Amniotic epithelial cell (primary cell): ENCODE measurements at places on chromosomes 6 and 20.
A peak's percentile ranks its signal among the peaks of the same experiment; 100 is the strongest.

DNA sequence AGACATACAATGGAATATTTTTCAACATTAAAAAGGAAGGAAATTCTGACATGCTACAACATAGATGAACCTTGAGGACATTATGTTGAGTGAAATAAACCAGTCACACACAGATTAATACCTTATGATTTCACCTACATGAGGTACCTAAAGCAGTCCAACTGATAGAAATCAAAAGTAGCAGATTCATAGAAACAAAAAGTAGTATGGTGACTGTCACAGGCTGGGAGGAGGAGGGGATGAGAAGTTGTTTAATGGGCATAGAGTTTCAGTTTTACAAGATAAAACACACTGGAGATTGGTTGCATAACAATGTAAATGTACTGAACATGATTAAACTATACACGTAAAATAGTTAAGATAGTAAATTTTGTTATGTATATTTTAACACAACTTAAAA, 48.5 kb upstream of the OLIG3 start:
- no peak for DNase-seq

GRCh38 chr20:57947421-57948179, 237.8 kb upstream of the PMEPA1 start:
- DNase-seq: no peak

- DNase-seq: peak; percentile 27
These were observed 304.1 kb downstream of the RFPL4B start for GRCh38 chr6:112651239-112651638.

GRCh38 chr6:164011321-164011720, 596.8 kb downstream of the QKI start:
- no peak for DNase-seq

DNA sequence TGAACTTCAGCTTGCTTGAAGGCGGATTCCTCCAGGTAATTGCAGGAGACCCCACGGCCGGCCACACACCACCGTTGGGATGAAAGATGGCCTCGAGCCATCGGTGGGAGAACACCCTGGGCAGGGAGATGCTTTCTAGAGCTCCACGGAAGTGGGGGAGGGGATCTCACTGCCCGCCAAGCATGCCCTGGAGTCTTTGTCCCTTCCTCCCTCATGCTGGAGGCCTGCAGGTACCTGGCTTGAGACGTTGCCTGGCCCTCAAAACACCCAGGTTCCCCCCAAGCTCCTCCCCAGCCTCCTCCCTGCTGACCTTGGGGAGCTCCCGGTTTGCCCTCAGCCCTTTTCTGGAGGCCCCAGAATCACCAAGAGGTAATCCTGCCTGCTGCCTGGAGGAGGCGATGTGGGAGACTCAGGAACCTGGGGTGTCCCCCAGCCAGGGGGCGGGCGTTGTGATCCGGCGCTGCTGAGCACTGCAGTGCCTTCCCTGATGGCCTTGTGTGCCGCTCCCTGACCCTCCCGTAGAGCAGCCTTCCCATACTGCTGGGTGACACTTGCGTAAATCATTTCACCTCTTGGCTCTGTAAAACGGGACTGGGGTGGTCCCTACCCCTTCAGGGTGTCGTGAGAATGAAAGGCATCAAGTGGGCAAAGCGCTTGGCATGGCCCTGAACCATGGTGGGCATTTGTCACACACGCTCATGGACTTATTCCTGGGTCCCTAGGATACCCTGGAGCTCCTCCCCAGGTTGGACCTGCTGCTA, 91.4 kb downstream of the CEBPB start:
- no peak for DNase-seq

- DNase-seq: no peak
These were observed 506.4 kb upstream of the JAG1 start for GRCh38 chr20:11180186-11180585.

DNA sequence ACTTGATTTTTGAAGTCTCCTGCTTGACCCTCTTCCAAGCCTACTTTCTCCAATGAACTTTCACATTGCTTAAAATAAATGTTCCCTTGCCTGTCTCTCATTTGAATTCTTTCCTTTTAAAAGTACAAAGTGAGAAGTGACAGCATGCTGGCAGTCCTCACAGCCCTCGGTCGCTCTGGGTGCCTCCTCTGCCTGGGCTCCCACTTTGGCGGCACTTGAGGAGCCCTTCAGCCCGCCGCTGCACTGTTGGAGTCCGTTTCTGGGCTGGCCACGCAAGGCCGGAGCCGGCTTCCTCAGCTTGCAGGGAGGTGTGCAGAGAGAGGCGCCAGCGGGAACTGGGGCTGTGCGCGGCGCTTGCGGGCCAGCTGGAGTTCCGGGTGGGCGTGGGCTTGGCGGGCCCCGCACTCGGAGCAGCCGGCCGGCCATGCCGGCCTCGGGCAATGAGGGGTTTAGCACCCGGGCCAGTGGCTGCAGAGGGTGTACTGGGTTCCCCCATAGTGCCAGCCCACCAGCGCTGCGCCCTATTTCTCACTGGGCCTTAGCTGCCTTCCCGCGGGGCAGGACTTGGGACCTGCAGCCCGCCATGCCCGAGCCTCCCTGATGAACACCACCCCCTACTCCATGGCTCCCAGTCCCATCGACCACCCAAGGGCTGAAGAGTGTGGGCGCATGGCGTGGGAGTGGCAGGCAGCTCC, 31.9 kb downstream of the SERPINB6 start:
- no peak for DNase-seq

DNA sequence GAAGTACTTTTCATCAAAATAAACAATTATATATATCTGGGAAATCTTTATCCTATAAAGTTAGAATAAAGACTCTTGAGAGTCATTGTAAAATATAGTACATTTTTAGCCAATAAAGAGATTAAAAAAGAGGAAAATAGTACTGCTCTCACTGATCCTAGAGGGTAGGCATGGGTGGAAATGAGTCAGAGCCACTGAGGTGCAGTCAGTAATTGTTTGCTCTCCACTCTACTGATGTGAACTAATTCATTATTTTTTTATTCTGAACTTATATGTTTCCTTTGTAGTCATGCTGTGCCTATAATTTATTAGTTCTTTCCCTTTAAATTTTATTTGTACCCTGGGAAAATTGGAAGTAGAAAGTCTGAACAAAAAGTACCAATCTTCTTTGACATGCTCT, 1359.4 kb upstream of the GJE1 start:
- DNase-seq: no peak

GRCh38 chr6:99522531-99522930, 7.3 kb upstream of the USP45 start:
- DNase-seq: peak; percentile 90

- DNase-seq: no peak
These were observed 204.0 kb upstream of the MOCS1 start for GRCh38 chr6:40138273-40138720.

DNA sequence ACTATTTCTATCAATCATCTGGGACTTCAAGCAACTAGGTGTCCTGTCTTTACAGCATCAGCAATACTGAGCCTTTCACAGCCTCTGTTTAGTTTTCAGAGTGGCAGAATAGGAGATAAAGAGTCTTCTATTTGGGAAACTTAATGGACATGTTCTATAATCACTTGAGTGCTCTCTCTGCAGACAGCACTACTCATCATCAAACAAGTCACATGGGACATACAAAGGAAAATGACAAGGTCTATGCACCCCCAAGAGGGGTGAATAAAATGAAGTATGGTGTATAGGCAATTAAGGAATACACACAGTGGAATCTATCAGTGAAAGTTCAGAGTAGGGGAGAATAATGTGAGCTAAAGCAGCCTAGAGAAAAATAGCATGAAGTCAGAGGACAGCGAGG, 237.8 kb upstream of the THEMIS start:
- no peak for DNase-seq

- no peak for DNase-seq
These were observed 101.9 kb downstream of the LRFN2 start for GRCh38 chr6:40485300-40485699.

- no peak for DNase-seq
These were observed 437.6 kb upstream of the RNF217 start for GRCh38 chr6:124524491-124525200.

- DNase-seq: no peak
These were observed 4.1 kb downstream of the HLA-B start for GRCh38 chr6:31352683-31353383.

GRCh38 chr6:5950361-5950785, 56.4 kb downstream of the NRN1 start:
- DNase-seq: no peak

DNA sequence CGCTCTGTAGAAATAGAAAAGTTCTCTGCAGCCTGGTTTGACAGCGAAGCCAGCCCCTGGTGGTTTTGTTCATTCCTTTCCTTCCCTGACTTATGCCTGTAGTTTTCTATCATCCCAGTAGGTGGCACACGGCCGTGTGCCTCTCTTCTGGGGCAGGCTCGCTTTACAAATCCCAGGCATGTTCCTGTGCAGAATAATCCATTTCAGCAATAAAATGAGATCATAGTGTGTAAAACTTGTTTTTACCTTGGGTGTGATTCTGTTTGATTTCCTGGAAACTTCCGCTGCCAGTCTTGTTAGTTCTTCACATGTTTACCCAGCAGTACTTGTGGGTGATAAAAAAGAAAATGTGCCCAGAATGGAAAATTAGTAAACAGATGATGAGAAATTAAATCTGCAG, 7.4 kb upstream of the INSM1 start:
- peak; percentile 45 for DNase-seq

- no peak for DNase-seq
These were observed 149.4 kb upstream of the NOX3 start for GRCh38 chr6:155604991-155605390.

DNA sequence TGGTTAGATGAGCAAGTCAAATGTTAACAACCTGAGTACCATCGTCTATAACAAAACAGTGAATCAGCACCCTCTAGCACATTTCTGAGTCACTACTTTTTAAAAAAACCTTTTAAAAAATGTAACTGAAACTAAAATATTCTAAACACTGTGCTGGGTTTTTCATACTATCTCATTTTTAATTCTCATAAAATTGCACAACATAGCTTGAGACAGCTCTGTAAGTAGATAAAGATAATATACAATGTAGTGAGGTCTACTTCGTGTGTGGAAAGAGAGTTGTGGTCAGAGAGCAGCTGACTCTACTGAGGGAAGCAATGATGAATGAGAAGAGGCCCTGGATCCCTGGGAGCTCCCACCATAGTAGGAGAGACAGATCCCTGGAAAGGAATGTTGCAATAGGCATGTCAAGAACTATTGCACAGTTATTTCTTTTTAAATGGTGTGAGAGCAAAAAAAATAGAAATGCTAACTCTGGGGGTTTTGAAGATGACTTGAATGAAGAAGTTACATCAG, 13.6 kb upstream of the CALHM6 start:
- peak; percentile 100 for DNase-seq

- peak; percentile 85 for DNase-seq
These were observed 2.4 kb downstream of the LRRN4 start for GRCh38 chr20:6051505-6051904.

GRCh38 chr20:33796907-33797544, 14.1 kb upstream of the CHMP4B start:
- no peak for DNase-seq
